Keratinocyte (primary cell): ENCODE measurements at places on chromosomes 1 and 21. TPM values are rescaled to one million over a fixed set of nuclear protein-coding genes. Genes with fewer than 3 reads are reported as not detected.

The PALMD gene
- 3.5 to 6.8 TPM (median 5.8 TPM) in 3 replicates for polyA plus RNA-seq

The NEK2 gene
- 0.99 to 10.8 TPM (median 7.0 TPM) in 3 replicates for polyA plus RNA-seq

The SYT11 gene
- polyA plus RNA-seq = 0.08 to 0.18 TPM (median 0.13 TPM) in 3 replicates

The AKR1A1 gene
- polyA plus RNA-seq = 104 to 109 TPM (median 107 TPM) in 3 replicates

DNA sequence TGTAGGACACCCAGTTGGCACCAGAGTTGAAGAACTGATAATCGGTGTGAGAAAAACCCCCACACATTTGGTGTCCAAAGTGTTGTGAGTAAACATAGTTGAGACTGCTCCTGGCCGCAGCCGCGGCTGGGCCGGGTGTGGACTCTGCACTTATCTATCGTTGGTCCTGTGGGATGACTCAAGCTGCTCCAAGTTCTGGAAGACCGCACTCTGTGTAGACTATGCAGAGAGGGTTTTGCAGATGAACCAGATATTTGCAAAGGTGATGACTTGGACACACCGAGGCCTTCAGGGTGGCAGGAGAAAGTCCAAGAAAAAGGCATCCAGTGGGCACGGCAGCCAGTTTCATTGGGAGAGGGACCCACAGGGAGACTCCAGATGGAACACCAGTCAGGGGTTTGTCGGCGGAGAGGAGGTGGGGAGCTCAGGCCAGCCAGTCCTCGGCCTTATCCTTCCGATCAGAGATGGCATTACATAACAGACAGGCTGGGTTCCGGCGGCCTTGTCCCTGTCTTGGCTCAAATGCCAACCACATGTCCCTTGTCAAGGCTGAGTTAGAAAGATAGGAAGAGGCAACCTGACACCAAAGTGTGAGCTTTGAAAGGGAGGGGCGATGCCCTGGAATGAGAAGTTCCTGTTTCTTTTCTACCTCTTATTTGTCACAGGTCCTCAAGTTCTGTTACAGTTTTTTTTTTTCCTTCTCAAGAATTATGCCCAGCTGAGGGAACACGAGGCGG is 21.1 kb downstream of the C2CD2 start:
- no peak overlapping the region for H3K4me3 ChIP-seq
- H3K4me1 ChIP-seq = peaks cover 48% of the 10 kb centered on the region
- peak overlapping the region; percentile 80 for H3K27ac ChIP-seq
- no peaks in the 10 kb centered on the region for H3K27me3 ChIP-seq

- H3K4me3 ChIP-seq = no peak overlapping the region
- no peaks in the 10 kb centered on the region for H3K27me3 ChIP-seq
- H3K4me1 ChIP-seq = no peaks in the 10 kb centered on the region
- peaks cover 2% of the 10 kb centered on the region for H3K36me3 ChIP-seq
These were observed 51.9 kb upstream of the GOLT1A start for GRCh38 chr1:204265665-204266064.

DNA sequence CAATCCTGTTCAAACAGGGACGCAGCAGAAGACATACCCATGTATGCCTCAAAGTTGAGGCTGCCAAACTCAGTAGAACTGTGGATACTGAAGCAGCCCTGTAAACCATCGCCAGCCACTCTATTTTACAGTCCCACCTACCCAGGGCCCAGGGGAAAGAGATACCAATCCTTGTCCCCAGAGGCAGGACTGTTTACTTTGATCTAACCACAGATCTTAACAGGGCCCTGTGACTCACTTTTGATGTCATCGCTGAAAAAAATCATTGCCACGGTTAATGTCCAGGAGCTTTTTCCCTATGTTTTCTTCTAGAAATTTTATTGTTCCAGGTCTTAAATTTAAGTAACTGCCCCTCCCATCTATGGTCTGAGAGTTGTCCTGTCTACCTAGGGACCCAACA is 538.4 kb upstream of the NCAM2 start:
- H3K4me3 ChIP-seq = no peak overlapping the region
- no peak for DNase-seq
- no peaks in the 10 kb centered on the region for H3K4me1 ChIP-seq
- H3K27ac ChIP-seq = no peak overlapping the region
- H3K36me3 ChIP-seq = no peaks in the 10 kb centered on the region
- H3K27me3 ChIP-seq = no peaks in the 10 kb centered on the region

GRCh38 chr1:1118011-1118875 is 2.4 kb upstream of the C1orf159 start:
- H3K27ac ChIP-seq = no peak overlapping the region
- peaks cover 17% of the 10 kb centered on the region for H3K27me3 ChIP-seq
- H3K4me1 ChIP-seq = peaks cover 5% of the 10 kb centered on the region
- DNase-seq = no peak
- no peak overlapping the region for H3K4me3 ChIP-seq
- peaks cover 4% of the 10 kb centered on the region for H3K36me3 ChIP-seq

DNA sequence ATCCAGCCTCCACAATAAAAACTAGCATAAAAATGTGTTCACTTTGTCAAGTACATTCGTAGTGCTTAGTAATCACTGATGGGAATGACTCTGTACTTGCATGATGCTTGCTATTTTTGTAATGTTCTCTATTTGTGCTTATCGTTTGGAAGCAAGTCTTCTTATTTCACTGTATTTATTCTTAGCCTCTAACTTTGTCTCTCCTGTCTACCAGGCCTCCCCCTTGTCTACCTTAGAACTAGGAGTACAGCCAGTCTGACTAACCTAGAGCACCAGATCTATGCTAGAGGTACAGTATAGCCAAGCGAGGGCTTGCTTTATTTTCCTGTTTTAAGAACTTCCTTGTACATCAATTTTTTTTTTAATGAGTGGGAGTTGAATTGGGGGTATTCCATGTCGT is 108.2 kb downstream of the VPS13D start:
- no peaks in the 10 kb centered on the region for H3K4me1 ChIP-seq
- no peak overlapping the region for H3K27ac ChIP-seq
- peaks cover 22% of the 10 kb centered on the region for H3K36me3 ChIP-seq
- DNase-seq = no peak
- no peak overlapping the region for H3K4me3 ChIP-seq
